Epithelial cell of prostate (primary cell): ENCODE measurements at places on chromosomes 16 and 17.

DNA sequence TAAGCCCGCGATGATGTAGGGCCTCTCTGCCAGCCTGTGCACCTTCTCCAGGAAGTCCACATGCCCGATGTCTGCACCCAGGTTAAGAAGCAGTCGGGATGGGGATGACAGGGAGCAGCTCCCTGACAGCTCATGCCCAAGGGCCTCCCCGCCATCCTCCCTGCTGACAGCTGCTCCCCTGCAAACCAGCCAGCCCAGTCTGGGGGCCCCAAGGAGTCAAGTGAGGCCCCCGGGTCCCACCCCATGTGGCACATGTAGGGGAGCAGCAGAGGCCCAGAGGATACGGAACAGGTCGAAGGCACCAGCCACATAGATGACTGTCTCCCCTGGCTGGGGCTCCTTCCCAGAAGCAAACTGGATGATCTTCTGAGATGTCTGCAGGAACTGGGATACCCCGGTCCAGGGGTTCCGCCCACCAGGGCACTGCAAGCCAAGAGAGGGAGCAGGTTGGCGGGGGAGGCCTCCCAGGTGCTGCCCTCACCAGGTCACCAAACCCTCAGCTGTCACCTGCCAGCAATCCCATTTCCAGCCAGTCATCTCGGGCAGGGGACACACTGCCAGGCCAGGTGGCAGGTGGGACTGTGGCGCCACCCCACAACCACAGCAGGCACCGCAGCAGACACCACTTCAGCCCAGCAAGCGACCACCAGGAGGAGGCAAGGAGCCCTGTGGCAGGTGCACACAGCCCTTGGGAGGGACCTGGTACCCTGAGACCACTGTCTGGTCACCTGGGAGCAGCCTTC is 4.6 kb downstream of the PCYT2 start:
- DNase-seq: no peak

GRCh38 chr17:2436316-2436905 is 35.6 kb upstream of the MNT start:
- DNase-seq: no peak

DNA sequence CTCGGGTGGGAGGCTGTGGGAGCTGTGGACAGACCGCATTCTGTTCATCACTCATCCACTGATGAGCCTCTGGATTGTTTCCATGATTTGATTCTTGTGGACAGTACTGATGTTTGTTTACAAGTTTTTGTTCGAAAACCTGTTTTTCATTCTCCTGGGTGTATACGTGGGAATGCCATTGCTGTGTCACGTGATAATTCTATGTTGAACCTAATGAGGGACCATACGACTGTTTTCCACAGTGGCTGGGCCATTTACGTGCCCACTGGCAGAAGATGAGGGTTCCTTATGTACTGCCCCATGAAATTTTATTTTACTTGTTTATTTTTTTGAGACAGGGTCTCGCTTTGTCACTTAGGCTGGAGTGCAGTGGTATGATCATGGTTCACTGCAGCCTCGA is 2.6 kb upstream of the ALG1 start:
- no peak for DNase-seq

DNA sequence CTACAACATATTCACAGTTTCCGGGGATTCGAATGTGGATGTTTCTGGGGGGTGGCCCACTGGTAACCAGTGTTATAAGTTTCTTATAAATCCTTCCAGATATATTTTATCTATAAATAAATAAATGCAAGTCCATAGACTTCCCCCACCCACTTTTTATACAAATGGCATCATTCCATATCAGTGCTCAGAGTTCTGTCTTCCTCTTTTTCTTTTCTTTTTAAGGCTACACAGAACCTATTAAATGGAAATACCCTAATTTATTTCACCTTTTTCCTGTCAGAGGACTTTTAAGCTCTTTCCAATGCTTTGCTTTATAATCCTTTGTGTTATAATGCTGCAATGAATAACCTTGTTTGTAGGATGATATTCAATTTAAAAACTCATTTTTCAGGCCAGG is 3.8 kb downstream of the LGALS9 start:
- no peak for DNase-seq

DNA sequence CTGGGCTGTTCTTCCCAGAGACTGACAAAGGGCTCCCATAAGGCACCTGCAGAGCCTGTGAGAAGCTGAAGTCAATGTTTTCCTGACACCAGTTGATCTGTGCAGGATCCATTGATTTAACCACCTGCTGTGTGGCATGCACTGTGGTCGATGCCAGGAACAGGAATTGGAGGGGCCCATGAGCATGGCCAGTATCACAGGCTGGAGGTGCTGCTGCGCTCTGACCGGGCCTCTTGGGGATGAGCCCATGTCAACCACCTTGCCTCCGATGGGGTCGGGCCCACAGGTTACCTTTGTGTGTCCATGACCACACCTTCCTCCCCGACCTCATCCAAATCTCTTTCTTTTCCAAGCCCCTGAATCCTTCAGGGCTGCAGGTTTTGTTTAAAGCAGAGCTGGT is 18.2 kb upstream of the STH start:
- DNase-seq: no peak

DNA sequence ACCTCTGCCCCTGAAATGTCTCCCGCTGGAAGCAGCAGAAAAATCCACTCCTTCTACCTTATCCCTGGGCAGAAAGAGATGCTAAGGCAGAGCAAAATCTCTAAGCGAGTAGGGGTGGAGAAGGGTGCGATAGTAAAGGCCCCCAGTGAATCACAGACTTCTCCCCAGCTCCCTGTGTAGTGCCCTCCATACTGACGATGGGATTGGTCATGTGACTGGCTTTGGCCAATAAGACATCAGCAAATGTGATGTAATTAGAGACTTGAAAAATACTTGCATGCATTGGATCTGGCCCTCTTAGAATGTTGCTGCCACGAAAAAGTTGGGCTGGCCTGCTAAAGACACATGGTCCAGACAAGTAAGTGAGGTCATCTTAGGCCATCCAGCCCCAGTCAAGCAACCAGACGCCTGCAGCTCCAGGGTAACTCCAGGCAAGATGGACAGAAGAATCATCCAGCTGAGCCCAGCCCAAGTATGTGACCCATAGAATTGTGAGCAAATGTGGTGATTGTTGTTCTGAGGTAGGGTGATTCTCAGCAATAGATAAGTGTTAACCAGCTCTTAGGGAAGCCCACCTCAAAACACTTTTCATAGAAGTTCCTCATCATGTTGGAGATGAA is 36.0 kb downstream of the HASPIN start:
- DNase-seq: no peak

- DNase-seq: no peak
Observed at GRCh38 chr16:14321542-14321941, 250.4 kb downstream of the MRTFB start.

GRCh38 chr16:67957622-67958021 is 10.8 kb downstream of the SLC12A4 start:
- DNase-seq: no peak
